ENCODE measurements at places on chromosomes 2 and 18.

GRCh38 chr2:10221443-10221842, 81.3 kb upstream of the HPCAL1 start:
- H3K4me3 ChIP-seq: no peak overlapping the region
- no peaks in the 10 kb centered on the region for H3K36me3 ChIP-seq
- no peaks in the 10 kb centered on the region for H3K4me1 ChIP-seq

DNA sequence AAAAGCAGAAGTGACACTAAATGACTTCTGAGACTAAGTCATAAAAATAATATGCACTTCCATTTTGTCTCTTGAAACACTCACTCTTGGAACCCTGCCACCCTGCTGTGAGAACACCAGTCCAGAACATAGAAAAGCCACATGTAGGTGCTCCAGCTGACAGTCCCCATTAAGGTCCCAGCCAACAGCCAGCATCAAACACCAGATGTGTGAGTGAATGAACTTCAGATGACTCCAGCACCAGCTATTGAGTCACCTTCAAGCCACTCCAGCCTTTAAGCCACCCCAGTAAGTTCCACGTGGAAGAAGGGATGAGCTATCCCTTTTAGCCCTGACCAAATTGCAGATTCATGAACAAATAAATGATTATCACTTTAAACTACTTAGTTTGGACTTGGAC, 31.5 kb upstream of the LGALSL start:
- H3K4me1 ChIP-seq: no peaks in the 10 kb centered on the region
- H3K27me3 ChIP-seq: no peaks in the 10 kb centered on the region
- no peaks in the 10 kb centered on the region for H3K36me3 ChIP-seq
- DNase-seq: no peak
- H3K4me3 ChIP-seq: no peak overlapping the region

DNA sequence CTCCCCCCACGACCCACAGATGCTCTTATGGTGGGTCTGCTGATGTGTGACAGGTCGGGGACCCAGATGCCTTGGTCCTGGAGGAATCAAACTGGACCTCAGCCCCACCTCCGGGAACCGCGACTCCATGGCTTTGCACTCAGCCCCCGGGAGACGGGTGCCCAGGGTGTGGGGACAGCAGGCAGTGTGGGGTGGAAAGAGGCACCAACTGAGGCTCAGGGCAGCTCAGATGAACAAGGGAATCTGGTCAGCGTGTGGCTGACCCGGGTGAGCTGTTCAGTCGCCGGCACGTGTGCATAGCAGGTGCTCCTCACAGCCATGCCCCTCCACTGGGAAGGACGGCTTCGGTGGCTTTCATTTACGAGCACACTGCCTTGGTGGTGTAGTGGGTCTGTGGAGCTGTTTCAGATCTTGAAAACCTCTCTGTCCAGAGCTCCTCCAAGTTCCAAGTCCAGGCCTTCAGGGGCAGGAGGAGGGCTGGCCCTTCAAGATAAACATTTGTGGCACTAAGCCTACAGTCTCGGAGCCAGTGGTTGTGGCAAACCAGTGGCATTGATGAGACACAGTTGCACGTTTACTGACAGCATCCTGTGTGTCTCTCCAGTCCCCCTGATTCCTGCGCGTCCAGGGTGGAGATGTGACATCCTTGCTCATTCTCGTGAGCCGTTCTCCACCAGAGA, 471.2 kb upstream of the HS6ST1 start:
- no peaks in the 10 kb centered on the region for H3K27me3 ChIP-seq
- H3K36me3 ChIP-seq: no peaks in the 10 kb centered on the region
- H3K27ac ChIP-seq: no peak overlapping the region
- H3K4me1 ChIP-seq: peaks cover 7% of the 10 kb centered on the region
- no peak overlapping the region for H3K4me3 ChIP-seq
- DNase-seq: no peak

- H3K4me3 ChIP-seq: peak within 1 kb of the TSS; percentile 67
- peak; percentile 95 for DNase-seq
- H3K27me3 ChIP-seq: peaks cover 91% of the 10 kb centered on the region
- no peaks in the 10 kb centered on the region for H3K36me3 ChIP-seq
- peaks cover 12% of the 10 kb centered on the region for H3K4me1 ChIP-seq
- H3K27ac ChIP-seq: no peak within 1 kb of the TSS
These were observed at the start of gene EGR4 for GRCh38 chr2:73293534-73294171. TSS of gene EGR4 (minus strand) at chr2:73293548. CDS start at chr2:73293317, 231 bp downstream.

GRCh38 chr2:155070489-155070888, 372.0 kb downstream of the KCNJ3 start:
- H3K36me3 ChIP-seq: no peaks in the 10 kb centered on the region
- H3K4me3 ChIP-seq: no peak overlapping the region
- no peaks in the 10 kb centered on the region for H3K4me1 ChIP-seq

- H3K36me3 ChIP-seq: no peaks in the 10 kb centered on the region
- DNase-seq: no peak
These were observed 49.7 kb upstream of the ZNF397 start for GRCh38 chr18:35190948-35191697.

DNA sequence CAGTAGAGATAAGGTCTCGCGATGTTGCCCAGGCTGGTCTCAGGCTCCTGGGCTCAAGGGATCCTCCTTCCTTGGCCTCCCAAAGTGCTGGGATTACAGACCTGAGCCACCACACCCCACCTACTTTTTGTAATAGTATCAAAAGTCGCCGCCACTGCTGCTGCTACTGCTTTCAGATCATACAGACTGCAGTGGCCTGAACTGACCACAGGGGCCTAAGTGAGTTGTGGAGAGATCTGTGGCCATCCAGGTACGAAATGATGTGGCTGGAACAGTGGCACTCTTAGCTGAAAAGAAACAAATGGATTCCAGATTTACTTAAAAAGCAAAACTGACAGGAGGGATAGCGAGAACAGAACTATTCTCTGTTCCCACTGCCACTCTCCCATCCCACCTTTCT, 32.9 kb upstream of the POMC start:
- no peaks in the 10 kb centered on the region for H3K4me1 ChIP-seq
- no peak overlapping the region for H3K4me3 ChIP-seq
- H3K27ac ChIP-seq: no peak overlapping the region
- no peaks in the 10 kb centered on the region for H3K27me3 ChIP-seq
- DNase-seq: peak; percentile 62

Measured in GM23338 (cell line).